ENCODE measurements at places on chromosomes 2 and 18. TPM values are rescaled to one million over a fixed set of nuclear protein-coding genes. Genes with fewer than 3 reads are reported as not detected.

STPG4 gene
- total RNA-seq, result not detected

- no peak for DNase-seq
Measured at GRCh38 chr2:189350540-189351209, 90.6 kb upstream of the WDR75 start.

GRCh38 chr2:30136764-30137444 is 9.9 kb upstream of the YPEL5 start:
- DNase-seq, result no peak

DNA sequence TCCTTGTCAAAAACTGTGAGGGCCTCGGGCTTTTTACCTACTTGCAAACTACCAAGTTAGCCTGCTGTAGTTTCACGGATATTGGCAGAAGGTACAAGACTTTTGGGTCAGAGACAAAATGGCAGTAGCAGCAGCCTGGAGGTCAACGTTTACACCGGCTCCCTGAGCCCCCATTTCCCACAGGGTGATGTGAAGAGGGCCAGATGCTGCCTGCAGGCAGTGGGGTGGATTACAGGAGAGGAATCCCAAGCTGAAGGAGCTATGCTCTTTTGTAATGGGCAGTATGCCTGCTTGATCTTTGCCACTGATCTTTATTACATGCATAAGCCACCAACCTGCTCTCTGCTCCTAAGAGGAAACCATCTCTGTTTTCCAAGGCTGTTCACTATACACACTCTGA is 29.5 kb upstream of the SP5 start:
- DNase-seq, result no peak

- DNase-seq, result no peak
Measured at GRCh38 chr2:33021542-33022227, 74.9 kb downstream of the LTBP1 start.

DNA sequence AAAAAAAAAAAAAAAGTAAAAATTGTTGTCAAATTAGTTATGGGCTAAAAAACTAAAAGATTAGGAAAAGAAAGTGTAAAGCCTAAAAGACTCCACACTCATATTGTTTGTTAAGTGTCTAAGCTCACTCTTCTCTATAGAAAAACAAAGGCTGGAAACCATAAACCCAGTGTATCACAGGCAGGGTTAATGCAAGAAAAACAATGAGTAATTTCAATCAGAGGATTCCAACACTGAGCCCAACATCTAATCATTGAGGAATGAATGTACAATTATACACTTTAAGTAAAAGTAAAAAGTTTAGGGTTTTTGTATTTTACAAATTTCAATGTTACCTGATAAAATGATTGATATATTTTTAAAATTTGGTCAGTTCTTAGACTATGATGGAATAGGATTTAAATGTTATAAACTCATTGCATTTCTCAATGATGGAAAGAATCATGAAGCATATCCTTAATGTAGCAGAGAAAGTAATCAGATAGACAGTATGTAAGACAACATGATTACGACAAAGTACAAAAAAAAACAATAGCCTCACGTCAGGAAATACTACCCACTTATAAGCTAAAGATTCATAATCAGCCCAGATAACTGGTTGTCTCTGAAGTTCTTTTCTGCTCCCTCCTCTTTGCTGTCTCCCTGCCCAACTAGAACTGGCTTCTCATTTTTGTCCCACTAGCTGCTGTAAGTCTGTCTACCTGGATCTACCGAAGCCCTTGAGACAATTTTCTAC is 44.5 kb upstream of the SP3 start:
- no peak for DNase-seq

- DNase-seq, result no peak
Measured at GRCh38 chr2:112204411-112204810, 50.4 kb downstream of the ZC3H8 start.

- no peak for DNase-seq
Measured at GRCh38 chr18:70641156-70641775, 352.4 kb downstream of the SOCS6 start.

GRCh38 chr2:174027956-174028355 is 62.8 kb upstream of the SP3 start:
- DNase-seq, result no peak
